ENCODE measurements at places on chromosomes 7 and 10.

DNA sequence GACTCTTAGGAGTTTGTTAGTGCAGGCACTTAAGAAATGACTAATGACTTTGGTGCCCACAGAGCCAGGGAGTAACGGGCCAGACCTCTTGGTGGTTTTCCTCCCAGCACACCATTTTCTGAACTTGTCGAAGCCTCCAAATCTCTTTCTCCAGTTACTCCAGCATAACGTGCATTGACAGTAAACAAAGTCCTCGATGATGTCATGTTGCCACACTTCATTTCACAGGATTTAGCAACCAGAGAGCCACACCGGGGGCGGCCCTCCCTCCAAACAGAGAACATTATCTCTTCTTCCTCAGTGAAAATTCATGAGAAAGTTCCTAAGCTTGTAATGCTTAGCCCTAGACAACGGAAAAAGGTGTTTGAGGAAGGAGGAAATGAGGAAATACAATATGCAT, 4.0 kb upstream of the SVOPL start:
- DNase-seq: no peak

GRCh38 chr10:3877211-3878000, 92.4 kb upstream of the KLF6 start:
- DNase-seq: no peak

GRCh38 chr7:143492799-143493739, 15.4 kb downstream of the TAS2R41 start:
- DNase-seq: no peak

DNA sequence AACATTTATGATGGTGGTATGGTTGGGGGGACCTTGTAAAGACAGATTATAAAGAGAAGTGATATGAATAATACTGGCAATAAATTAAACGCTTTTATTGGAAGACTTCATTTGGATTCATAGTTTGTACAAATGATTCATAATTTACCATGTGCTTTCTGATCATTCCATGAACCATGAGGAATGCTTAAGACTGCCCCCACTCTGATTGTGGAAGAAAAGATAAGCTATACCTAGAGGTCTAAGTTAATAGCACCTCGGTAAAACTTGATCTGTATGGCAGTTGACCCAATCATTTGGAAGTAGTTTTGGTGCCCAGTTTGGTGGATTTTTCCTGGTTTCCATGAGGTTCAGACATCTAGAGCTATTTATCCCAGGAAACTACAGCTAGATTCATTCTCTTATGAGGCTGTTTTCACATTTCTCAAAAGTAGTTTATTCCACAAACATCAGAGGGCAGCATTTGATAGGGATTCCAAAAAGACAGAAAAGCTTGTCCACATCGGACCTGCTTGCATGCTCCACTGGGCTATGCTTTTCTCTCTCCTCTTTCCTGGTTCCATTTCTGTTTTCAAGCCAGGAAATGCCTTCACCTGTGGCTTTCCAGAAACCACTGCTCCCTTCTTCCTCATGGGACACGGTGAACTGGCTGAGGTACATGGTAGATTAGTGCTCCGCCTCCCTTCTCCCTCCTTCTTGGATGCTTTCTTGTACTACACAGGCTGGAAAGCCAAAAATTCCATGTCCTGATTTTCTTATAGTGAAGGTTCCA, 29.2 kb downstream of the TFAM start:
- DNase-seq: peak; percentile 57

- peak; percentile 69 for DNase-seq
These were observed 884 bp downstream of the ICA1 start for GRCh38 chr7:8260871-8261694.

Data from left lung (tissue), 14 donors.